ENCODE measurements at places on chromosomes 6 and 20.
A peak's percentile ranks its signal among the peaks of the same experiment; 100 is the strongest.

DNA sequence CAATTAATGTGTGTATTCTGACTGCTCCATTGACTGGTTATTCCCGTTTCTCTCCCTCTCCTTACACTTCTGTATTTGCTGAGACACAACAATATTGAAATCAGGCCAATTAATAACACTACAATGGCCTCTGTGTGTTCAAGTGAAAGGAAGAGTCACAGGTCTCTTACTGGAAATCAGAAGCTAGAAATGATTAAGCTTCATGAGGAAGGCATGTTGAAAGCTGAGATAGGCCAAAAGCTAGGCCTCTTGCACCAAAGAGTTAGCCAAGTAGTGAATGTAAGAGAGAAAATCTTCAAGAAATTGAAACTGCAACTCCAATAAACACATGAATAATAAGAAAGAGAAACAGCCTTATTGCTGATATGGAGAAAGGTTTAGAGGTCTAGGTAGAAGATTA lies 489.5 kb upstream of the CITED2 start:
- DNase-seq: no peak

- DNase-seq: no peak
Measured at GRCh38 chr6:136566007-136566487, 15.8 kb upstream of the MAP7 start.

- no peak for DNase-seq
Measured at GRCh38 chr6:155505608-155505989, 50.0 kb upstream of the NOX3 start.

- no peak for DNase-seq
Measured at GRCh38 chr6:108883172-108883571, 35.0 kb downstream of the ARMC2 start.

DNA sequence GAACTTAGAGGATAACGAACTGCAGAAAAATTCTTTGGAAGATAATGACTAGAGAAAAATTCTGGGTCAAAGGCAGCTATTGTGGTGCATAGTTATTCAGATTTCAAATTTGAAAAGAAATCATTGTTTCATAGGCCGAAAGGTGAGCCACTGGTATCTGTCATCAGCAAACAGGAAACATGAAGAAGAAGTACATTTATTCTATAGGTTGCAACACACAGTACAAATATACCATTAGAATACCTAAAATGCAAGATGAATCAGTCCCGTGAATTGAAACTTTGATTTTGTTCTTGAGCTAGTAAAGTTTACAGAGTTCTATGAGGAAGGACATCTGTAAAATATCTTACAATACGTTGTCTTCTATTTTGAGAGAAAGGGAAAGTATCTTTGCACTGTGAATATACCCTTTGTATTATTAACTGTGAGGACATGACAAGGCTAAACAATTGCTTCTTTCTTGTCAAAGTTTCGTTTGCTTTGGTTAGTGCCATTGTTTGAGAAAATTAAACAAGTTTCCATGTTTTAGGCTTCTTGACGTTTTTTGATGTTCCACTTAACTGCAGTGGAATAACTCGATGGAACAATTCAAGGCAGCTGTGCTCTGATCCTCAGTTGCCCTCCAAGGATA lies 84.7 kb downstream of the HDGFL1 start:
- no peak for DNase-seq

GRCh38 chr6:25410102-25410501 lies 130.9 kb downstream of the CARMIL1 start:
- no peak for DNase-seq

DNA sequence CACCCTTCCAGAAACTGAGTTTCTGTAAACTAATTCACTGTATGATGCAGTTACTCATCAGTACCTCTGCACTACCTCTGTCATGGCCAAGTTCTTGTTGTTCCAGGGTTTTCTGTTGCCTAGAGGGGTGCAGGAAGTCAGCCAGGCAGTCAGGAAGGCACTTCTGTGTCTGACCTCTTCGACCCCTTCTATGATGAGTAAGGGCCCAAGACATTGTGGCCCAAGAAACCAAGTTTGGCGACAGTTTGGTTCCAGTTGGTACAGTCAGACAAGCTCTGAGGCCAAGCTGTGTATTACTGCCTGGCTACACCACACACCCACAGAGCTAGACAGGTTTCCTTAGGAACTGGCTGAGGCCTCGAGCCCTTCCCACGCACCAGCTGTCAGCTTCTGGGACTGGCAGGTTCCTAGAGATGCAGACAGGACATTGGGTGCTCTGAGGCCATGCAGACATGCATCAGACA lies 41.2 kb downstream of the TRAF3IP2 start:
- peak; percentile 70 for DNase-seq

GRCh38 chr6:33996120-33996475 lies 149.8 kb downstream of the GRM4 start:
- DNase-seq: no peak

GRCh38 chr20:10982692-10983091 lies 308.9 kb upstream of the JAG1 start:
- peak; percentile 94 for DNase-seq

- DNase-seq: no peak
Measured at GRCh38 chr6:144336900-144337299, 51.8 kb downstream of the UTRN start.

DNA sequence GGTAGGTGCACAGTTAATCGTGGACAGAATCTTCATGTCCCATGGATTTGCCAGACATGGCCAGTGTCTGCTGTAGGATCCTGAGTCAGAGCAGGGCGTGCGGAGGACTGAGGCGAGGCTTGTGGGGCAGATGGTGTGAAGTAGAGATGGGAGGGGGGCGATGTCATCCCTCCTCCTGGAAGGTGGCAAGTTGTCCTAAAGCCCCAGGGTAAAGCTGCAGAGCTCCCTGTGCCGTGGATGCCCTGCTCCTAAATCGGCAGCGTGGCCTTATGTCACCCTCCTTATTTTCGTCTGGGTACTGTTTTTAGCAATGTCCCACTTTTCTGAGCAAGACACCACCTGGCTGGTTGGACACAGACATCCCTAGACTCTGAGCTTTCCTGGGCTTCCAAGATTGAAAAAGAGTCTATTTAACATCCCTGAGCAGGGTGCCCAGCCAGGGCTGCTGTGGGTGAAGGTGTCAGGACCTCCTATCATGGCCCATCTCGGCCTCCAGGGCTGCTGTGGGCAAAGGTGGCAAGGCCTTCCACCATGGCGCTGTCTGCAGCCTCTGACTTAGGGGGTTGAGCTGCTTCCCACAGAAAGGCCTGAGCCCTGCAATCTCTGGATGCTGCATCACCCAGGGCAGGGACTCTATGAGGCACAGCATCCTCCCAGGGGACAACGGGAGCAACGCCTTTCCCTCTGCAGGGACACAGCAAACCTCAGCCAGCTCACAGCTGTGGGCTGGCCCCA lies 145.4 kb downstream of the TTLL2 start:
- DNase-seq: no peak

- peak; percentile 65 for DNase-seq
Measured at GRCh38 chr20:35307666-35308653, 15.7 kb upstream of the FAM83C start.

- DNase-seq: no peak
Measured at GRCh38 chr20:44247131-44247571, at the start of gene GDAP1L1. GDAP1L1 (plus strand) TSS chr20:44247308; CDS start chr20:44247335, 27 bp downstream.

DNA sequence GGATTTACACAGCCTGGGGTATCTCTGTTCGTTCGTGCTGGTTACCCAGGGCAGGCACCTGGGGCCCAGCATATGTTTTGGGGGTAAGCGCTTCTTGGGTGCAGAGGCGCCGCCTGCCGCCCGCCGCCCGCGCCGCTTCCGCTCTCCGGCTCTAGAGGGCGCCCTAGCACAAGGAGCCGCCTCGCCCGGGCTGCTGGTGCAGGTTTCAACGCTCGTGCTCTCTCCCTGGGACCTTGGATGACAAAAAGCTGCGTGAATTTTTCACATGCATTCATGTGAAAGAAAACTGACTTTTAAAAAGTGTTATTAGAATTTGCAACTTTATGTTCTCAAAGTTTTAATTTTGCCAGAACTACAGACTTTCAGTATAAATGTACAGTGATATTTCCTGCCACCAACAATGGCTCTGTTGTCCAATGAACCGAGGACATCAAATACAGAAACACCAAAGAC lies 32.5 kb downstream of the PRR18 start:
- peak; percentile 51 for DNase-seq

DNA sequence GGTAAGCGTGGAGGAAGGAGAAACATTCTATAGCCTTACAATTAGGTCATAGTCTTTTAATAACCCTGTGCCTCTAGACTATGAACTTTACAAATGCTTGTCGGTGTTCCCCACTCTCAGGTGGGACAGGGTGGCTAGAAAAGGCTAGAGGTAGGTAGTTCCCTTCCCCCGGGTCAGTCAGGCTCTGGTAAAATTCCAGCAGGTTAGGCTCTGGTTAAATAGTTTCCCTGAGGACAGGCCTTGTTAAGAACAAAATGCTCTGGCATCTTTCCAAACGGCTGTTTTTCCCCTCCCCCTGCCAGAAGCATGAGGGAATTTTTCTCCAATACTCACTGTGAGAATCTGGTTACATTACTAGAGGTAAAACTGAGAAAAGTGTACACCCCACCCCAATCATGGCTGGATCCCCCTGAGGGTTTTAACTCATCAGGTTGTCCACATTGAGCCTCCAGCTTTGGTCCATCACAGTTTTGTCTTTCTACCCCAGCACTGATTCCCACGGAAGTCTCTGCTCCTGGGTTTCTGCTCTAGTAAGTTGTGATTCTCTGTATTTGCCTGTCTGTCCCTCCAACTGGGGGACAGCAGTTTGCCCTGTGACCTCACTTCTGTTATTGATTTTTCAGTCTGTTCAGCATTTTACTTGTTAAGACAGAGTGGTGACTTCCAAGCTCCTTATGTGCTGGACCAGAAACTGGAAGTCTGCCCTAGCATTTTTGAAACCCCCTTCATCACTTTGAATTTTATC lies 84.7 kb upstream of the ADGRF1 start:
- peak; percentile 40 for DNase-seq

DNA sequence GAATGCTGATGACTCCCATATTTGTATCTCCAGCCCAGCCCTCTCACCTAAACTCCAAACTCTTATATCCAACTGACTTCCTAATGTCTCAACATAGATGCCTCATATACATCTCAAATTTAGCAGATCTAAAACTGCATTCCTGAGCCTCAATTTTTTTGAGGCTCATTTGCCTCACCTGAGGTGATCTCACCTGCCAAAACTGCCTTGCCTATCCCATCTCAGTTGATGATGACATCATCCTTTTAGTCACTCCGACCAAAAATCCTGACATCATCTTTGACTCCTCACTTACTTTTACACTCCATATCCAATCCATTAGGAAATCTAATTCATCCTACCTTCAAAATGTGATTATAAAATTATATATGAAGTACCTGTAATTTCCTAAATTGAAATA lies 25.6 kb upstream of the SLPI start:
- DNase-seq: no peak

GRCh38 chr20:10132387-10132786 lies 86.2 kb upstream of the SNAP25 start:
- no peak for DNase-seq

GRCh38 chr20:52256454-52256853 lies 64.9 kb upstream of the ZFP64 start:
- DNase-seq: no peak

DNA sequence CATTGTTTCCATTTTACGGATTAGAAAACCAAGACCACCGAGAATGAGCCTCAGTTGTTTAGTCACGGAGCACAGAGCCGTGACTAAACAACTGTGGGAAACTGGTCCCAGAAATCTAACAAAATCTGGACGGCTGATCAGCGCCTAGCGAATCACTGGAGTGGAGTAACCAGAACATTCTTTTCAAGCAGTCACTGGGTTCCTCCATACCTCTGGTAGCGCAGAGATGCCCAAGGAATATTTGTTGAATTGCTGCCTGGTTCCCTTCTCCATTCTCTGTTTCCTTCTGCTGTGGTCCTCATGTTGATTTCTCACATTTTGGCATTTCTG lies 62.0 kb downstream of the GPX5 start:
- DNase-seq: peak; percentile 22

DNA sequence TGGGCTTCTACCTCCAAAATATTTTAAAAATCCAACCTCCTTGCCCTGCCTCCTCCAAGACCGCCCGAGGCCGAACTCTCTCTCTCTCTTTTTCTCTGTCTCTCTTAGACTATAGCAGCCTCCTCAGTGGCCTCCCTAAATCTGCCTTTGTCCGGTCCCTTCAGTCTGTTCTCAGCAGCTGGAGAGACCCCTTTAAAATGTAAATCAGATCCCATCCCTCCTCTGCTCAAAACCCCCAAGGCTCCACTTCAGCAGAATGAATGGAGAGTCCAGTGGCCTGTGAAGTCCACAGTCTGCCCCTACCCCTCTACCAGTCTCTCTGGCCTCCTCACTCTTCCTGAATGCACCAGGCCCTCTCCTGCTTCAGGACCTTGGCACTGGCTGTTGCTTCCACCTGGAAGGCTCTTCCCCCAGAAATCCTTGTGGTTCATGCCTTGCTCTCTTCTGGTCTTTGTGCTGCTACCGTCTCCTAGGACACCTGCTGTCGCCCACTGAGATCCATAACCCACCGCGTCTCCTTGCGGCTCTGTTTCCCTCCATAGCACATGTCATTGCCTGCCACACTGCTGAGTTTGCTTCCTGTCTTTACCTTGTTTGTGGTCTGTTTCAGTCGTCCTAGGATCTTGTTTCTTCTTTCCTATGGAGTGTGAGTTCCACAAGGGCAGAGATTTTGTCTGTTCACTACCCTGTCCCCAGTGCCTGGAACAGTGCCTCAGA lies 6.0 kb downstream of the MLN start:
- no peak for DNase-seq

DNA sequence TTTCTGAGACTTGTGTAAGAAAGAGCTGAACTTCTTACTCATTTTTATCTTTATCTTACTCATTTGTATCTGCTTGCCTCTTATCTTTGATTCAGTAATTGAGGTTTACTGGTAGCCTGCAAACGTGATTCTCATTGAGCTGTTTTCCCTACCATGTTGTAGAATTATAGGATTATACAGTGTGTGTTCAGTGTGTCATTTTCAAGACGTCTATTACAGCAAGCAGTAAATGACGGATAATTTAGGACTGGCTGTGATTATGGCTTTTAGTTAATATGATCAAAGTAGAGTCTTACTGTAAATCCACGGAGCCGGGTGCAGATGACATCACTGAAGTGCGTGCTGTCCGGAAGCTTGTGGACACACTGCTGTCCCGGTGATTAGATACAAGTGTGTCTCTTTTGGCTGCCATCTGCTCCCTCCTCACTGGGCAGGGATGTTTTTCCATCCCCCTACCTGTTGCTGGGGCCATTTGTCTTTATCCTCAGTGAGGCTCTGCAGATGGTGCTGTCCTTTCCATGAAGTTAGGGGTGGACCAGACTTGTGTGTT lies 6.0 kb downstream of the NELFCD start:
- DNase-seq: no peak

DNA sequence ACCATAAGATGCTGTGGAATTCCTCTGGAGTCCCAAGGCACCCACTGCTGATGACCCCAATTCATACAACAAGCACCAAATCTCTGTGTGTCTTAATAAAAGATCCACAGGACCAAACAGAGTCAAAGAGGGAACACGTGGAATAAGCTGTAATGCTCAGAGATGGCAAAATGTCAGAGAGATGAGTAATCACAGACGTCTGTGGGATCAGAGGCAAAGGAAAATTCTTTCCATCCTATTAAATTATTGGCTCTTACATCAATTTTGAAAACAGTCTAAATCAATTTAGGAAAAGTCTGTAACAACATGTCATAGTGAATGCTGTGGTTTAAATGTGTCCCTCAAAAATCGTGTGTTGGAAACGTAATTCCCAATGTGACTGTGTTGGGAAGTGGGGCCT lies 17.5 kb upstream of the SAMD3 start:
- DNase-seq: peak; percentile 19

Measured in mesenchymal stem cell (in vitro differentiated cells and primary cell).